ENCODE measurements at places on chromosomes 12 and 14.

GRCh38 chr12:42873401-42873800, 283.9 kb upstream of the PRICKLE1 start:
- DNase-seq = peak; percentile 10

- DNase-seq = no peak
These were observed 3.4 kb downstream of the RHOF start for GRCh38 chr12:121789800-121790728.

- DNase-seq = no peak
These were observed 32.2 kb downstream of the HMGA2 start for GRCh38 chr12:65856521-65856920.

GRCh38 chr12:101459642-101460346, 15.3 kb upstream of the SPIC start:
- DNase-seq = peak; percentile 85

- DNase-seq = peak; percentile 91
These were observed 841.1 kb downstream of the NRXN3 start for GRCh38 chr14:79011091-79011919.

GRCh38 chr14:80215756-80216581, 4.7 kb upstream of the DIO2 start:
- DNase-seq = no peak

DNA sequence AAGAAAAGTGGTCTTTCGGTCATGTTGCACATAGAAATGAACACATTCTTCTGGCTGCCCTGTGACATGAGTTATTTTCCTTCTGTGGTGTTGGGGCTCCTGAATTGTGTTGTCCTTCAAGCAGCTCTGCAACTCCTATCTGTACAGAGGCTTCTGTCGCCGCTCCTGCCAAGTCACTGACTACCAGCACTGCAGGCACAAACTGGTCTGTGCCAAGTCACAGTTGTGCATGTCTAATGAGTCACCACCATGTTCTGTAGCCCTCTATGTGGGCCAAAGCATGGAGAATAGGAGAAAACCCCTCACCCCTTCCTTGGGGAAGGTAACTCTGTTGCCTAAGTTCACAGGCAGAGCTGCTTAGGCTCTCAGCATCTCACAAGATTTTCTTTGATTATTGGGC, 283.3 kb downstream of the RPL10L start:
- no peak for DNase-seq

GRCh38 chr12:130461839-130462557, 124.3 kb downstream of the PIWIL1 start:
- DNase-seq = no peak

- no peak for DNase-seq
These were observed 105.2 kb downstream of the MED13L start for GRCh38 chr12:116172224-116172849.

GRCh38 chr14:103872481-103873113, 25.2 kb upstream of the PPP1R13B start:
- no peak for DNase-seq

DNA sequence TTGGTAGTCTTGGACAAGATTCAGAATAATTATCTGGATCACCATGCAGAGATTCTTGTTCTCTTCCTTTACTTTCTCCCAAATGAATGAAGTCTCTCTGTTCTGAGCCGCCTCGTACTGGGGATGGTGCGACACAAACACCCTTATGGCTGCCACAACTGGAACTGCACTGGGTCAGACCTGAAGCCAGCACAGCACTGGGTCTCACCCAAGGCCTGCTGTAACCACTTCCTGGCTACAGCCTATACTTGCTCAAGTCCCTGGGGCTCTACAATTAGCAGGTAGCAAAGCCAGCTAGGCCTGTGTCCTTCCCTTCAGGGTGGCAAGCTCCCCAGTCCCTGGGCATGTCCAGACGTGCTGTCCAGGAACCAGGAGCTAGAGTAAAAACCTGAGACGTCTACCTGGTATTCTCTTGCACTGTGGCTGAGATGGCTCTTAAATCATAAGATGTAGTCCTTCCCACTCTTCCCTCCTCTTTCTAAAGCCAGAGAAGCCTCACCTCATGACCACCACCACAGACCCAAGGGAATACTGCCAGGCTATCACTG, 27.6 kb downstream of the IFNG start:
- DNase-seq = no peak

DNA sequence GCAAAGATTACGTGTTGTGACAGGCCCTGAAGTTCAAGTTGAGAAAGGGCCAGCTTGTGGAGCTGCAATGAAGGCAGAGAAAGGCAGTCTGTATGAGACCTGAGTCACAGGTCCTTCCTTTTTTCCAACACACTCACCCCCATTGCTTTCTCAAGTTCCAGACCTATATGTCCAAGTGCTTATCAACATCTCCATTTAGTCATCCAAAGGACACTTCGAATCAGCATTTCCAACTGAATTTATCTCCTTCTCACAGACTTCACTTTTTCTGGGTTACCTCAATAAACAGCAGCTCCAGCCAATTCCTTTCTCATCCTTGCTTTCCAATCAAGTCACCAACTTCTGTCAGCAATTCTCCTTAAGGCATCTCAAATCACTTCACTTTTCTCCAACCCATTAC, 56.4 kb upstream of the KIF21A start:
- no peak for DNase-seq

DNA sequence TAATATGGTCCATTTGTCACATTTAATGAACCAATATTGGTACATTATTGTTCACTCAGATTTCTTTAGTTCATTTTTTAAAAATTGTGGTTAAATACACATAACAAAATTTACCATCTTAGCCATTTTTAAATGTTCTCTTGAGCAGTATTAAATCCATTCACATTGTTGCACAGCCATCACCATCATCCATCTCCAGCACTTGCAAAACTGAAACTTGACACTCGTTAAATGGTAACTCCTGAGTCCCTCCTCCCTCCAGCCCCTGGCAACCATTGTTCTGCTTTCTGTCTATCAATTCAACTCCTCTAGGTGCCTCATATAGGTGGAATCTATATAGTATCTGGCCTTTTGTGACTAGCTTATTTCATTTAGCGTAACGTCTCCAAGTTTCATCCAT, 86.4 kb downstream of the ACACB start:
- DNase-seq = no peak

DNA sequence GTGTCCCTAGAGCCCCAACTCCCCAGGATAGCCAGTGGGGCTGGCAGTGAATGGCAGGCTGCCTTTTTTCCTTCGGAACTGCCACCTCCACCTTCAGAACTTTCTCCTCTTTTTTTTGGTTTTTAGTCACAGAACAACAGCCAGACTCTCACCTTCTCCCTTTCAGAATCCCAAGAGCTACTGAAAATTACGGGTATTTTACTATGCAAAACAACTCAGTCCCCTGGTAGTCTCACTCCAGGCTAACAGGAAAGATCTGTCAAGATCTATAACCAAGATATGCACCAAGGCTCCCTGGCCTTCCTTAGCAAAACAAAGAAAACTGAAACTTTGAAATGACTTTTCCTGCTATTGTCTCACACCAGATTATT, 12.5 kb downstream of the PLEKHG6 start:
- DNase-seq = no peak

DNA sequence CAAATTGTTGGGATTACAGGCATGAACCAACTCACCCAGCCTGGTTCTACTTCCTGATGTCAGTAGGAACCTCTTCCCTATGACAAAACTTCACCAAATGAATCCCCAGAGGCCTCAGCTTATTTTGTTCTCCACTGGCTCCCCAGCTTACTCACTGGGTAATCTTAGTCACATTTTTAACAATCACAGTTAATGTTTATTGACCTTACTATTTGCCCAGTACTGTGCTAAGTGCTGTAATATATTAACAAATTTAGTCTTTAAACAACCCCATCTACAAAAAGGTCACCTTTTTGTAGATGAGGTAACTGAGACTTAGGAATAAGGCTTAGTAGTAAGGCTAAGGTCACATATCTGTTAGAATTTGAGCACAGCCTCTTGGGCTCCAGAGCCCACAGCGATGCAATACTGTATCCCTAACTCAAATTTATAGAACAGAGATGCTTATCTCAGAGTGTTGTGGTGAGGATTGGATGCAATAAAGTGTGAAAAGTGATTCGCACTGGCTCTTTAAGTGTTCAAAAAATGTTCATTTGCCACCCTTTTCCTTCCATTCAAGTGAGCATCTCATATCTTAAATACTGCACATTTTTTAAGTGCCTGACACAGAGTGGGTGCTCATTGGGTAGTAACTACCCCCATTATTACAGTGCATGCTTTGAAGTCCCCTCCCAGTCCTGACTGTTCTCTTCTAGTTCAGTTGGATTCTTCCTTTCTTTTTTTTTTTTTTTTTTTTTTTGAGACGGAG, 146.4 kb upstream of the ARHGAP5 start:
- peak; percentile 71 for DNase-seq

Data from HCEC 1CT (cell line).